Mammary epithelial cell (primary cell): ENCODE measurements at places on chromosomes 11 and 22.
A peak's percentile ranks its signal among the peaks of the same experiment; 100 is the strongest.

DNA sequence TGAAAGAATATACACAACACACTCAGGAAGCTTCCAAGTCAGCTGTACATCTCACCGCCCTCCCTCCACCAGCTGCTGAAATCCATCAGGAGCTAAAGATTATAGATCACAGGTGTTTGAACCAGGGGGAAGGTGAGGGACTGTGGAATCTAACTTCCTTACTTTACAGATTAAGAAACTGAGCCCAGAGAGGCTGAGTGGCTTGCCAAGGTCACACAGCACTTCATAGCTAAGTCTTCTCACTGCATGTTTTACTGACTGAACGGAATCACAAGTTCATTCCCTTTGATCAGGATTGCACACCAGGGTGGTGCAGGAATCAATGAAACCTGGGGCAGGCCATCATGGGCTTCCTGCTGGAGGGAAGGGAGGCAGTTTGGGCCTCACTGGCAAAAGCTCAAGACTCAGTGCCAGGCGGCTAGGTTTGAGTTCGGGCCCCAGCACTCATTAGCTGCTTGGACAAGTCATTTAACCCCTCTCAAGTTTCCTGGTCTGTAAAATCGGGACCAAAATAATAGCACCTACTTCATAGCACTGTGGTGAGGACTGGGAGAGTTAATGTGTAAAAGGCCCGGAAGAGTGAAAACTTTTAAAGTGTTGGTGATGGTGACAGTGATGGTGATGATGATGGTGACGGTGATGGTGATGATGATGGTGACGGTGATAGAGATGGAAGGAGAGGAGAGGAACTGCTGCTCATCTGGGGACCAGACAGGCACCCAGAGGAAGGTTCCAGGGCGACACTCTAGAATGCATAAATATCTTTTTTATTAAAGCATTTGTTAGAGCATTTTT is 8.2 kb downstream of the CD5 start:
- no peak for DNase-seq

GRCh38 chr22:43241138-43241597 is 54.2 kb upstream of the TTLL12 start:
- no peak for DNase-seq

GRCh38 chr11:70335511-70335910 is 62.8 kb upstream of the CTTN start:
- DNase-seq, result no peak

DNA sequence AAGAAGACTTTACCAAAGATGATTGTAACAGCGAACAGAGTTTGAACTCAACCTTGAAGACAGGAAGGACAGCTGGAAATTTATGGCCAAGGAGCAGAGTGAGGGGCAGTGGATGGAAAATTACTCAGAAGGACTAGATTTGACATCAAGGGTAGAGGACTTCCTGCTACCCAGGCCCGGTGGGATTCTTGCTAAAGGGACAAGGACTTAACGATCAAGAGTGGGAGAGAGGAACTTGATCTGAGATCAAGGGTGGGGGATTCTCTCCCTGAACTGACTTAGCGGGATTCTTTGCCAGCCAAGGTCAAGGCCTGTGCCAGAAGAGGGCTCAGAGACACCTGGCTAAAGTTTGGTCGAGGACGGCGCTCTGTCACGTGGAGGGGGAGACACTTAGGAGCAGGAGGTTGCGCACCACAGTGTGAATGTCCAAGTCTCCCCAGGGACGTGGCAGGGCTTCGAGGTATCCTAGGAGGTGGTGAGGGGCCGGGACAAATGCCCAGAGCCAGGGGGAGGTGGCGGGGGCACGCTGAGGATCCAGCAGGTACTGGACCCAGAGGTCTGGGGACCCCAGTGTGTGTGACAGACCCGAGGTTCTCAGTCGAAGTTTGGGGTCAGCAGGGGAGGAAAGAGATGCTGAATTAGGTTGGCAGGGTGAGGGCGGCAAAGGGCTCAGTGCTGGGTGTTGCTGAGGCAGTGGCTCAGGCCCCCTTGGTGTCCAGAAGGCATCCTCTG is 46.1 kb upstream of the SHISAL1 start:
- DNase-seq, result no peak

GRCh38 chr11:69691463-69691862 is 12.4 kb downstream of the FGF19 start:
- peak; percentile 35 for DNase-seq

DNA sequence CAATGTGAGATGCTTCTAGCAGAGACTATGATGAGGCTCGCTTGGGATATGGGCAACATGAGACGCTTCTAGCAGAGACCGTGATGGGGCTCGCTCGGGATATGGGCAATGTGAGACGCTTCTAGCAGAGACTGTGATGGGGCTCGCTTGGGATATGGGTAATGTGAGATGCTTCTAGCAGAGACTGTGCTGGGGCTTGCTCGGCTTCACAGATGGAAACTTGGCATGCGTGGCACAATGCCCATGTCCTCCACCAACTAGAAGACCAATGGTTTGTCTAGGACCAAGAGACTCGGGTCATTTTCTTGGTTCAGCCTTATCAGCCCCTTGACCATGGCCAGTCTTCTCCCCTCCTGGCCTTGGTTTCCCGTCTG is 7.1 kb downstream of the MYEOV start:
- DNase-seq, result no peak
